ENCODE measurements at places on chromosomes 12 and 14.

DNA sequence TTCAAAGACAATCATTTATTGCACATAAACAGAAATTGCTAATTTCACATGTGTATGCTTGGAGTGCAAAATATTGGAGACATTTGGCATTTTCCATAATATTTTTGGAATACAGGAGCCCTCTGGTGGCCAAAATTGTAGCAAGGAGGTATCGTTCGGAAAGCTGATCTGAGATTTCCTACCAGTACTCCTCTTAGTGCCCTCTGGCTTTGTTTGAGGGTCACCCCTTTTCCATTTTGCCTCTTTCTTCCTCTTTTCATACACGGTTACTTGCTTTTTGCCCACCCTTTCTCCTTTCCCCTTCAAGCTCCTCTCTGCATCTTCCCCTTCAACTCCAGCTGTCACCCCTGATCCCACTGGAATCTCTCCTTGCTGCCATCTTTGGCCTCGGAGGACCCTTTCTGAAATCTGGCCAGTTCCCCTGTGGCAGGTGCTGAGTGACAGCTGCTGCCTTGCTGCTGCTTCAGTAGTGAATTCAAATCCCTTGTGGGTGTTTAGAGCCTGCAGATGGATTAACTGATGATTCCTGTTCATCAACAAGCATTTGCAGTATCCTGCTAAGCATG is 164.6 kb upstream of the PARP11 start:
- no peak for DNase-seq

DNA sequence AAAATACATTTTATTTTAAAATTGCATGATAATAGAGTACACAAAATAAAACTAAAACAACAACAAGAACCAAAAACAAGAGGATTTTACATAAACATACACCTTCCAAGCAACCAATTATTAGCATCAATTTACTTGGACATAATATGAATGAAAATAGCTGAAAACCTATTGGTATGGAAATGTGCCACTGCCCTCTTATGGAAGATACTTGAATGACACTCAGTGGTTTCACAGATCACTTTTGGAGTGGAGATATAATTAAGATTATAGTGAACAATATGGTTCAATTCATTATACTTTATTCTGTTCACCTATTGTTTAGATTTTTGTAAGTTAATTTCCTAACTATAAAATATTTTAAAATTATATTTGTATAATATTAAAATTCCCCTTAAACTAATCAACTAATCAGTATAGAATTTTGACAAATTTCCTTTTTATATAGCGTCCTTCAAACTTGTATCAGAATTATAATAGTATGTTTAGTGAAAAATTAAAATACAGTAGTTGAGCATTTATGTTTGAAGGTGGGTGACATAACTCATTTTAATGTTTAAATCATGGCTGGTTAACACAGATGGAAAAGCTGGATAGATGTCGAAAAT is 70.1 kb downstream of the SLC6A15 start:
- DNase-seq = peak; percentile 82

DNA sequence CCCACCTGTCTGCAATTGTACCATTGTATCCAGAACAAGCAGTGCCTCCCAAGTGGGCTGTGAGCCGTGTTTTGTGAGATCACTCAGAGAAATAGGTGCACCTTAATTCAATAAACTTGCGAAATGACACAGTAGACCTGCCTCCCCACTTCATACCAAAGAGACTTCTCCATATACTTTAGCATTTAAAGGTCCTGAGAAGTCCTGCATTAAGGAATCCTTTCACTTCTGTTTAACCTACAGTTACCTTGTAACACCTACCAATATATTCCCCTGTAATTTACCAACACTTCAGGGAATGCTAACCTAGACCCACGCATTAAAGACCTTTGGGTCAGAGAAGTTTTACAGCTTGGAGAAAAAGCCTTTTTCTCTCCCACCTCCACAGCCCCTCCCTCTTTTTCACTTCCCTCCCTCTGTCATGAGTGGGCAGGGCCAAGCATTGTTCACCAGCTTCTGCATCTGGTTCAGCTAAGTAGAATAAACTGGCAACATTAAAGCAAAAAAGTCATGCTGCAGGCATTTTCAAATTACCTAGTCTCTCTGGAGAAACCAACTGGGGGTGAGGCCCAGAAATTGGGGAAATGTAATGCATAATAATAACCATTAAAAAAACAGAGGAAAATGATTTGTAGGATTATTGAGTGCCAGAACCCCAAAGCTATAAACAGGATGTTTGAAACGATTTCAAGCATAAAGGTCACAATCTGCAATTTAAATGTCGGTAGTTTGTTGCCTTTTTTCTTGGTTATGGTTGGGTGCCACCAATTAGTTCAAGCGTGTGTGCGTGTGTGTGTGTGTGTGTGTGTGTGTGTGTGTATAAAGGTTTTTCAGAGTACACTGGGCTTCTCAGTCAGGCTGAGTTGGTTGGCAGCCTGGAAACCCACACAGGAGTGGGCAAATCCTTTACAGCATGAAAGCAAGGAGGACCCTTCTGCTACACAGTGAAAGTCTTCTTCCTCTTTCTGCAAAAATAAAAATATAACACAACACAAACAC is 13.7 kb upstream of the WSCD2 start:
- peak; percentile 43 for DNase-seq

DNA sequence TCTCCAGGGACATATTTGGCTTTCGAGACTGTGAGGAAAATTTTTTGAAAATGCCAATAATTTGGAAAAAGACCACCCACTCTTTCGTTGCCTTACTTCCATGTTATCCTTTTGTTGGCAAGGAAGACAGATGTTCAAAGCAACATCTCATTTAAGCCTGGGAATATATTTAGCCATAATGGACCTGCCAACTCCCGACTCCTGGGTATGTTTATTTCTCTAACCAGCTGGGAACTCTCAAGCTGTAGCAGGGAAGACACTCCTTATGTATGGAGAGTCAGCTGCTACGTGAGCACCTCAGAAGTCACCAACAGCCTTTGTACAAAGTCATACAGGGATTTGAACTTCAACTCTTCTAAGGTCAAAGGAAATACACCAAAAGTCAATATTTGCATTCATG is 96.5 kb upstream of the DAAM1 start:
- DNase-seq = no peak

DNA sequence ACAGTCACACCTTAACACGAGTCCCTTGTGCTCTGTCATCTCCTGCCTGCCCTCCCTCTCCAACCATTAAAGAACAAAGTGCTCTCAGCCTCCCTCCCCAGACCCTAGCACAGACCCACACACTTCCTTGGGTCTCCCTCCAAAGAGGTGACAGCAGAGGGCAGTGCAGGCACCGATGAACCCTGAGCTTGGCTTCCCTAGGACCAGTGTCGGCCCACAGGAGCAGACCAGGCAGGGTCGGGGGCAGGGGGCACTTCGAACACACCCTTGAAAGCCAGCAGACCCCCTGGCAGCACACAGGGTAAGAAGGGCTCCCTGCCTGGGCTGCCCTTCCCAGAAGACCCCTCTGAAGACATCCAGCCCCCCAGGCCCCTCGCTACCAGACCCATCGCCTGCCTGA is 7.0 kb downstream of the CDK2AP1 start:
- no peak for DNase-seq

- DNase-seq = peak; percentile 21
Observed at GRCh38 chr14:104977681-104978653, at the start of gene AHNAK2. TSS of gene AHNAK2 (minus strand) at chr14:104978374. CDS start at chr14:104978237, 137 bp downstream.

GRCh38 chr14:63860146-63860545 is 7.3 kb downstream of the SYNE2 start:
- DNase-seq = no peak

DNA sequence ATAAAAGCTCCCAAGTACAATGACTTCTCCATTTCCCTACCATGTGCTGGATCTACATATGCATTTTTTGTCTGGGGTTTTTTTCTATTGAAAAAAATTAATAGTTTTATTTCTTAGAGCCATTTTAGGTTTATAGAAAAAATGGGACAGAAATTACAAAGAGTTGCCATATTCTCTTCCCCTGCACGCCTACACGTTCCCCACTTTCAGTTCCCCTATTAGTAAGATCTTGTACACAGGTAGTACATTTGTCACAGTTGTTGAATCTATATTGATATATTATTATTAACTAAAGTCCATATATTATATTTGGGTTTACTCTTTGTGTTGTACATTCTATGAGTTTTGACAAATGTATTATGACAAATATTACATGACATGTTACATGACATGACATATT is 35.7 kb downstream of the SIX6 start:
- DNase-seq = no peak

DNA sequence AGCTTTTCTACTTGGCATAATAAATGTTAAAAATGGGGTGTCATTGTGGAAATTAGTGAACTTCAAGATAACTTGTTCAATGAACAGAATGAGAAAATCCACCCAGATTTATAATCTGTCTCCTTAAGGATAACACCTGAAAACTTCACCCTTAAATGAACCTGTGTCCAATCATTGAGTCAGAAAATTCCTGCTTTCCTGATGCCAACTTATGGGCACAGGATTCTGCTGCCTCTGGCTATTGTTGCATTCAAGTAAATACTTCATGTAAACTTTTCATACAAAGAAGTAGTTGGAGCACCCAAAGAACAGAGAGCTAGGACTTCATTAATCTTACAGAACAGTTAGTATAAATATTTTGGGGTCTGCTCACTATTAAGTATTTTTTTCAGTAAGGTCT is 98.9 kb upstream of the PLEKHA5 start:
- DNase-seq = no peak

GRCh38 chr12:27595231-27595642 is 71.2 kb downstream of the PPFIBP1 start:
- DNase-seq = no peak

DNA sequence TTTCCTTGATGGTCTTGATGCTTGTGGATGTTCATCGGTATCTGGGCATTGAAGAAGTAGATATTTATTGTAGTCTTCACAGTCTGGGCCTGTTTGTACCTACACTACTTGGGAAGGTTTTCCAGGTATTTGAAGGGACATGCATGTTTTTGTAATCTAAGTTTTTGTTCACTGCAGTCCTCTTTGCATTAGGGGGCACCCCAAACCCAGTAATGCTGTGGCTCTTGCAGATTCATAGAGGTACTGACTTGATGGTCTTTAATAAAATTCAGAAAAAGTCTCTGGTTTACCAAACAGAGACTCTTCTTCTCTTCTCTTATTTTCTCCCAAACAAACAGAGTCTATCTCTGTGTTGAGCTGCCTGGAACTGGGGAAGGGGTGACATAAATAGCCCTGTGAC is 150.9 kb upstream of the SLC16A7 start:
- DNase-seq = no peak

DNA sequence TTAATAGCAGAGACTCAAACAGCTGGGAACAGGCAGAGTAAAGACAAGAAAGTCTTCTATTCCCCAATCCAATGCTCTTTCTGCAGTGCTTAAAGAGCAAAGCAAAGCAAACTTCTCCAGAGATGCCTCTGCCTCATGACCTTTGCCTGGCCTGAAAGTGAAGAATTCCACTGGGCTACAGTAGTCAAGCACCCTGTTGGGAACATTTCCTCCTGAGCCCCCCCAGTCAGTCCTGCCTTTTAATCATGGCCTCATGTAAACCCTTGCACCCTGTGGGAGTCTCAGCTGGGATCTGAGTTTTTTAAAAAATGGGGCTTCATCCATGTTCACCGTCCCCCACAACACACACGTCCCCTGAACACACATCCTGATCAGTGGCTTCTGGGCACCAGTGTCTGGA is 62.7 kb upstream of the TSPAN11 start:
- DNase-seq = no peak

DNA sequence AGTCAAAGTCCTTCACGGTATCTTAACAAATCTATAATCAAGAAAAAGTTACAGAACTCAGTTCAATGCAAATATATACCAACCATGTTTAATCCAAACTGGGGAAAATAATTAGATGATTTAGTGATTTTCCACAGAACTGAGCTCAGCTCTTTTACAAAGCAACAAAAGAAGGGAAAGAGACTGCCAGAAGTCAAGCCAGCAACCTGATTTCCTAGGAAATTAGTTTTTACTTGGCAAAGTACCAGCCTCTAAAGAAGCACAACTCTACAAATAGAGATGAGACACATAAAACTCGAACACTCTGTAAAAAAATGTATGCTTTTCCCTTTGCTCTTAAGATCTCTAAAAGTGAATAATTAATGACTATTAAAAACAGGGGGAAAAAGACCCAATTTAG is 19.4 kb downstream of the NUMB start:
- DNase-seq = no peak

DNA sequence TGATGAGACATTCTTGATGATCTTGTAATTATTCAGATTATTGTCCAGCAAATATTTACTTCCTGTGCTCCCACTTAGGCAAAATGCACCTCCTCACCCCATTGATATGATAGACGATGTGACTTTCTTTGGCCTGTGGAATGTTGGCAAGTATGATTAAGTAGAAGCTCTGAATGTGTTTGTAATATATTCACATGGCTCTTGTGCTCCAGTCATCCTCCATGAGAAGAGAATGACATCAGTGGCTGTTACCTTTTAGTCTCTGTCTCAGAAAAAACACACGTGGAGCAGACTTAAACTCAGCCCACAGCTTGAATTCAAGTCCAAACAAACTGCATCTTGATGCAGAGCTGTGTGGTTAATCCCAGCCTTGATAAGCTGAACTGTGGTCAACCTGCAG is 984.3 kb upstream of the FBXO33 start:
- DNase-seq = no peak

GRCh38 chr12:46965137-46965536 is 114.3 kb upstream of the PCED1B start:
- no peak for DNase-seq

GRCh38 chr14:23365732-23366425 is 907 bp upstream of the EFS start:
- DNase-seq = peak; percentile 7

DNA sequence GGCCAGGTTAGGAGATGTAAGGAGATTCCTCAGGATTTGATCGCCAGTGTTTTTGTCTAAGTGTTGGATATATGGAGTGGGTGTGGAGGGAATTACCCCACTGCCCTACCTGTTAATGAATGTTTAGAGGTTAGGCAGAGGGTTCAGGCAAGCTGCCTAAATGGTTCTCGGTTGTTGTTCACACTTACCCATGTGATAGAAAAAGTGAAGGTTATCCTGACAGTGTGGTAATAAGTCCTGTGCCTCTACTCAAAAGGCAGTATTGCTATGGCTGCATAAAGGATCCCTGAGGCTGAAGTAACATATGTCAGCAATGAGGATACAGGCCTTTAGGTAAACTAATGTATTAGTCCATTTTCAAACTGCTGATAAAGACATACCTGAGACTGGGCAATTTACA is 112.0 kb downstream of the GPHN start:
- no peak for DNase-seq

DNA sequence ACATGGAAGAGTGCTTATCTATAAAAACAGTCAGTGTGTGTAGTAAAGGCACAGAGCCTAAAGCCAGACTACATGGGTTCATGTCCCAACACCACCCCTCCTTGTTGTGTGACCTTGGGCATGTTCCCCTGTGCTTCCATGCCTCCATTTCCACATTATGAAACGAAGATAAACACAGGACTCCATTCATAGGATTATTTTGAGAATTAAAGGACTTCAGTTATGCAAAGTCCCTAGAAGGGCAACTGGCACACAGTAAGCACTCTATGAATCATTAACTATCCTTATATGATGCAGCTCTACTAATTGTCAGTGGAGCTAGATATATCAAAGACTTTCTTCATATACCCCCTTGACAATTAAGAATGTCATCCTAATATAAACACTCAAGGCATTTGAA is 17.8 kb downstream of the IFNG-AS1 start:
- DNase-seq = peak; percentile 77
